HCT116 (cell line): ENCODE measurements at places on chromosomes 2 and 18.

DNA sequence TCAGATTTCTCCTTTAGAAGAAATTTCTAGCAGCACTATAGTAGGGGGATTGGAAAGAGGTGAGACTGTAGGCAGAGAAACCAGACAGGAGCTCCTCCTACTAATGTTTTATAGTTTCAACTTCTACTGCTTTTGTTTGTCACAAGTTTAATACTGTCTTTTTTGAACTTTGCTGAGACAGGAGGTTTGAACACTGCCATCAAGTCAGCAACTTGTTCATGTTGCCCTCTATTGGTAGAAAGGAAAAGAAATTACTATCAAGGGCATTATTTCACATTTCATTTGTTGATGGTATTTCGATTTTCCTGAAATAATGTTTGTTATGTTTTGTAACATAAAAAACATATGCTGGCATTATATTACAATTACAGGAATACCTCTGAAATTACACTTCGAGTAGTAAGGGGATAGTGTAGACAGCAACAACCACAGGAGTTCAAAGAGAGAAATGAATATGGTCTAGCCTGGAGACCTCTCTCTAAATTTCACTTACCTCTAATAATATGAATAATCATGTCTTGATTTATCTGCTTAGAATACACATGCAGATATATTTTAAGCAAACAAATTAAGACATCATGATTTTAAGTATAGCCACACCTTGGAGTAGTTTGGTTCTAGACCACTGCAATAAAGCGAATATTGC lies 12.4 kb upstream of the CCDC88A start:
- peak; percentile 29 for DNase-seq

DNA sequence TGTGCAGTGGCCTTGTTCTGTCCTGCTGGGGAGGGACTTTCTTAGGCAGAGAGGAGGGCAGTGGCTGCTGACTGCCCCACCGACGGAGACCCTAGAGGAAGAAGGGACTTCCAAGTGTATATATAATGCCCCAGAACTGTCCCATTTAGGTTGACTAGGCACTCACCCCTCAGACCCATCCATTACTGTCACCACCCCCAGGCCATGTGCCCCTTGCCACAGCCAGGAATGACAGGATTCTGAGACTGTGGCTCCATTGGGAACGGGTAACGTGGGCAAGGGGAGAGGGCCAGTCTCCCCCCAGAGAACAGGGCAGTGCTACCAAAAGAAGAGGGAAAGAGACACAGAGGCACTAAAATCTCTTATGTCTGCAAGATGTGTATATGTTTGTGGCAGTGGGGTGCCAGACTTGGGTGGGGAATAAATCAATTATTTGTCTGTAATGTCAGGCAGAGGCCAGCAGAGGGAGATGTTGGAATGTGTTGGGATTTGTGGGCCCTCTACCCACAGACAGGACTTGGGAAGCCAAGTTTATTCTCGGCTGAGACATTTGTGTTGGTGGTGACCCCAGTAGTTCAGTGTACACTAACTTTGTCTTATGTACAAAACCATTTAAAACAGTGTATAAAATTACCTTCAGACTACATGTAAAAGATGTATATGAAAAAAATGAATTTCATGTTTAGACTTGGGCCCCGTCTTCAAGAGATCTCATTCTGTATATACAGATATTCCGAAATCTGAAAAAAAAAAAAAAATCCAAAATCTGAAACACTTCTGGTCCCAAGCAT lies 24.0 kb upstream of the TMEM37 start:
- peak; percentile 52 for DNase-seq

DNA sequence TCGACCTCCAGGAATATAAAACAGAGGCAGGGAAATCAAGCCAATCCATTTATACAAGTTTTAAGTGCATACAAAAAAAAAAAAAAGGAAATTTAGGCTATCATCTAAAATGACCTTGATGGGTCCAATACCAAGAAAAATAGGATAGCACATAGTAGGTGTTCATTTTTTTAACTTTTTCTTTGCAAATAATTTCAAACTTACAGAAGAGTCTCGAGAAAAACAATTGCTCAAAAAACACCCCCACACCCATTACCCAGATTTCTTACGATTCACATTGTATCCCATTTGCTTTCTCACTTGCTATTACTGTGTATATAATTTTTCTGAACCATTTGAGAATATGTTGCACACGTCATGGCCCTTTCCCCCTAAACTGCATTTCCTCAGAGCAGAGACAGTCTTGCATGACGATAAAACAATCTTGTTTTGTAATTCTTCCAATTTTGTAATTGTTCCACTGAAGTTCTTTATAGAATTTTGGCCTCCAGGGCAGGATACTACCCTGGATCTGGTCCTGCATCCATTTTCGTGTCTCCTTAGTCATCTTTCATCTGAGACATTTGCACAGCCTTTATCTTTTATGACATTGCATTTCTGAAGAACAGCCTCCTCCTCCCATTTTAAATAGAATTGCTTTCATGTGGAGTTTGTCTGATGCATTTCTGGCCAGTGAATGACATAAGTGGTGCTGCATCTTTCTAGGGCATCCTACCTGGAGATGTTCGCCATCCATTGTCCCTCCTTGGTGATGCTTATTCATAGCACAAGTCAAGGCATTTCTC lies 68.9 kb downstream of the CYB5A start:
- no peak for DNase-seq

DNA sequence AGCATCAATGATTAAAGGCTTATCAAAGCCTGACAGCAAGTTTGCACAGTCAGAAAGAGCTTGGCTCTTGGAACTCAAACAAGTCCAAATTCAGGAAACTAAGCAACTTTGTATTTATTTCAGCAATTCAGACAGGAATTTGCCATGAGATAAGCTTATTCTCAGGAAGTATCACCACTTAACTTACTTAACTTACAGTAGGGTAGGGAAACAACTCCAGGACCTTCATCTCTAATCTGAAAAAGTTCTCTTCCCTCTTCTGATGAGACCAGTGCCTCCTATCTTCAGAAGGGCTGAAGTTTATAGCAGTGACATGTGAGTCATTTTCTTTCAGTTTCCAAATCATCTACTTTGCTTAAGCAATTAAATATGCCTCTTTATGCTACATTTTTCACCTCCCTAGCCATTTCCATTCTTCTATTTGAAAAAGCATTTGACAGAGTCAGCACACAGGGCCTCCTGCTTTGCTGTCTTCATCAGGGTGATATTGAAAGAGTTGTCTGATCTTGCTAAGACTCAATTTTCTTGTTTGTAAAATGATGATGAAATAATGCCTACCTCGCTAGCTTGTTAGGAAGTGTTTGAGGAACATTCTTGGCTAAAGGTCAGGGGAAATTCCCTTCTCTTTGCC lies 389.5 kb downstream of the RND3 start:
- DNase-seq = no peak

GRCh38 chr2:240893363-240893844 lies 2.6 kb downstream of the MAB21L4 start:
- peak; percentile 28 for DNase-seq

- DNase-seq = no peak
Observed at GRCh38 chr2:143489145-143489544, 359.9 kb downstream of the ARHGAP15 start.

GRCh38 chr2:8548065-8548618 lies 133.7 kb upstream of the ID2 start:
- DNase-seq = no peak

DNA sequence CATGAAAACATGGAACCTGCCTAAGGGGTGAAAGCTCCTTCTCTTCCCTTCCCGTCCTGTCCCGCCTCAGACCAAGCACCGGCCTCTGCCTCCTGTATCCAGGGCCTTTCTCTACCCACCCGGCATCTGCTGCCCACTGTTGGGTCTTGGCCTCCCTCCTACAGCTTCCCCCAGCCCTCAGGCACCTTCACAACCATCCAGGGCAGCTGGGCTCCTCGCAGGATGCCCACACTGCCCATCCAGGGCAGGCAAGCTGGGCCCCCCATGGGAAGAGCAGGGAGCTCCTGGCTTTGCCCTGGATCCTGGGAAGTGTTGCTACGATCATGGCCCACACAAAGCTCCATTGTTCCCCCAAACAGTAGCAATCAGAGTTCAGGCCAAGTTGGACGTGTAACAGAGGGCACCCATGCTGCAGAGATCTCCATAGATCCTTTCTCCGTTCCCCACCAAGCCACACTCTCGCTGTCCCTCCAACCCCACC lies 206.6 kb downstream of the NDUFA10 start:
- no peak for DNase-seq

- no peak for DNase-seq
Observed at GRCh38 chr2:134217924-134218323, 35.9 kb upstream of the MGAT5 start.

DNA sequence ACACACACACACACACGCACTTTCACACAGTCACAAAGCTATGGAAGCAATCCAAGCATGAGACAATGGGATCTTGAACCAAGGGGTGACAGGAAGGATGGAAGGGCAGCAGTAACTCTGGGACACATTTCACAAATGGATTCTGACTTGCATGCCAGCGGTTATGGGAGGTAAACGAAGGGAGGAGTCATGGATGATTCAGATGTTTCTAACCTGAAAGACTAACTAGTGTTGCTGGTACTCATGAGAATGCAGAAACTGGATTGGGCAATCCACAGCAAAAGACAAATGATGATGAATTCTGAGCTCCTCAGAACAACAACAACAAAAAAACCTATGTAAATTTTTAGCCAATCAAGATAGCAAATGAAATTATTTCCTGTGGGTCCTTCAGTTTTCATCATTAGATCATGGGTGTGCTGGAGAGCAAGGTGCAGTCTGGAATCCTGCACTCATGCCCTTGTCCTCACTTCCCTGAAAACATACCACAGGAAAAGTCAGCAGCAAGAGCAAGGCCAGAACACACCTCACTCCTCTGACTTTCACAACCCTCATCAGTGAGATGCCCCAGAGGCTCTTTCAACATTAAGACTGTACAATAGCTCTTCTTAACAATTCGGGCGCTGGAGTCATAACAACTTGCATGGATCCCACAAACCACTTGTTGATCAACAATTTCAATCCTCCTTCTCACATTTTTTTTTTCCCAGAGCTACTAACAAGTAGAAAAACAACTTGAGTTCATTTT lies 32.6 kb downstream of the ABCA12 start:
- no peak for DNase-seq

DNA sequence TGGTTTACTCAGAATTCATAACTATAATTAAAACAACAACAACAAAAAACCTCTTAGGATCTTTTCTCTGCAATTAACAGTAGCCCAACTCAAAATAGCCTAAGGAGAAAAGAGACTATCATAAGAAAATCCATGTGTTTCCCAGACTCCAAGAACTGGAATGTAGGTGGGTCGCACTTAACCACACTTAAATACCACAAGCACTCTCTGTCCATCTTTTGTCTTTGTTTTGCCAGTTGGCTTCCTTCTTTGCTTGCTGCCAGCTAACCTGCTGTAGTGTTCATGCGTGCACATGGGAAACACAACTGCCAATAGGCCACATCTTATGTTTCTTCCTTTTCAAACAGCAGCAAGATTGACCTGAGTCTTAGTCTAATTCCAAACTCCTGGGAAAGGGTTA lies 24.1 kb upstream of the ACVR1 start:
- DNase-seq = no peak

DNA sequence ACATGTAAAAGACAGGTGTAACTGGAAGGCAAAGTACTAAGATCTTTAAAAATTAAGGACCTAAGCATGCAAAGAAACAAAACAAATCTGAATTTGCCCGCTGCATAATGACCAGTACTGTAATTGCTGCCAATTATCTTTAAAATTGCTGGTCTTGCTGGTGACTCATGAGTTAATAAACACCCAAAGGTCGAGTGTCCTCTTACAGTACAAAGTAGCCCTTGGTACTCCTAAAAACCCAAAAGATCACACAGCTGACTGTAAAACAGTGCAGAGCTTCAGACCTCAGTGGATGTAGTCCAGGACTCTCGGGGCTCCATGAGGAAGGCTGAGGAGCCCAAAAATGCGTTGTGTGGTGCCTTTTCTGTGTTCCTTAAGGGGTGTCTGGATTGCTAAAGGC lies 308.7 kb downstream of the CNTNAP5 start:
- DNase-seq = no peak

GRCh38 chr2:86338778-86339295 lies 1.4 kb upstream of the REEP1 start:
- DNase-seq = no peak

DNA sequence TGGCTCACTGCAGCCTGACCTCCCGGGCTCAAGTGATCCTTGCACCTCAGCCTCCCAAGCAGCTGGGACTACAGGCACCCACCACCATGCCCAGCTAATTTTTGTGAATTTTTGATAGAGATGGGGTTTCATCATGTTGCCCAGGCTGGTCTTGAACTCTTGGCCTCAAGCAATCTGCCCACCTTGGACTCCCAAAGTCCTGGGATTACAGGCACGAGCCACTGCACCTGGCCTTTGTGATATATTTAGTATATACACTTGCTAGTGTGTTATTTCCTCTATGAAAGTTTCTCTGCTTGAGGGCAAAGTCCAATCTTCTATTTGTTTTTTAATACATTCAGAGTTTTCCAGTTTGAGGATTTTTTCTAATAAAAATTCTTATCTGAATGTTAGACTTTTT lies 119.3 kb downstream of the GALNT3 start:
- DNase-seq = no peak

GRCh38 chr2:101486258-101486701 lies 11.4 kb upstream of the RFX8 start:
- DNase-seq = no peak

GRCh38 chr2:44009136-44009735 lies 13.4 kb upstream of the LRPPRC start:
- DNase-seq = no peak

GRCh38 chr2:219368690-219369191 lies 19.0 kb downstream of the DNPEP start:
- DNase-seq = no peak

DNA sequence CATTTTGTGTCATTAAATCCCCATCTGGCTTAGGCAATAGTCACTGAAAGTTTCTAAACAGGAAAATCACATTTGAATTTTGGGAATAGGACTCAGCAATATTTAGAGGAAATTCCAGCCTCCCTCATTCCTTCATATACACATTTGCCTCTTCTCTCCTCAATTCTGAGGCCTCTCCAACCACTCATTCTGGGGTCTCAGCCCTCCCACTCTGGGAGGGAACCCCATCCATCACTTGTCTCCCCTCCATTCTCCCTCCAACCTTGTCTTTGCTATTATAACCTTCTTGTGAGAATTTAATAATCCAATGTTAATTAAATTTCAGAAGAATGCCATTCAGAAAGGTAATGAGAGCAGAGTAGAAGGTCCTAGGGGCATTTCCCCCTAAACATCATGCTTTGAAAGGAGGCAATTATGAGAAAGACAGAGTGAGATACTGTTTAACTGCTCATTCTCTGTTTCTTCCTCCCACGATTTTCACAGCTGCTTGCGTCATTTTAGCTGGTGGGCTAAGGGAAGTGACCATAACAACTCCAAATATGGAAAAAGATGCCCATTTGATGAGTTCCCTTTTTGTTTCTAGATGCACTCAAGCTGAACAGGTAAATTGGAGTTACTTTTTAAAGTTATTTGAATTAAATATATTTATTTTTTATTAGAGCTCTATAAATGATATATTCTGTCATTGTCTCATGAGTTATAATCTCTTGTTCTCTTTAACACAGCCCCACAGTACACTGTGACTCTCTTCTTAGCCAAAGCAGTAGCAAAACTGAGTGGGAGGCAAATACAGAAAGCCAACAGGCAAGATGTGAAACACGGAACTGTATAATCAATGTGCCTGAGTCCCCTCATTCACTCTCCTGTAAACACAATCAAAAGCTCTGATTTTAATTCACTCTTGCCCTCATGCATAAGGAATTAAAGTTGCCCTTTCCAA lies 135.1 kb downstream of the DLGAP1 start:
- DNase-seq = no peak
